ENCODE measurements at places on chromosomes 6 and 20. TPM values are rescaled to one million over a fixed set of nuclear protein-coding genes. Genes with fewer than 3 reads are reported as not detected.

The UNC5CL gene
- 0.19 TPM for total RNA-seq

The BPIFB2 gene
- not detected for total RNA-seq

The SLC17A3 gene
- total RNA-seq = not detected

The TPX2 gene
- total RNA-seq = 45.3 TPM

The DDX43 gene
- total RNA-seq = not detected

The ALDH8A1 gene
- 2.0 TPM for total RNA-seq

The PROCR gene
- total RNA-seq = 34.6 TPM

The C20orf202 gene
- total RNA-seq = not detected

The EYS gene
- 1.6 TPM for total RNA-seq

The DZANK1 gene
- total RNA-seq = 3.0 TPM

The IP6K3 gene
- 1.7 TPM for total RNA-seq

The LY6G6D gene
- not detected for total RNA-seq

The CUL7 gene
- total RNA-seq = 31.4 TPM

The GPR6 gene
- not detected for total RNA-seq

The MAP1LC3A gene
- total RNA-seq = 10.7 TPM

All from MCF 10A (cell line).